ENCODE measurements at places on chromosomes 13 and 19.

- DNase-seq = no peak
These were observed 15.1 kb downstream of the ZNF175 start for GRCh38 chr19:51586103-51586728.

DNA sequence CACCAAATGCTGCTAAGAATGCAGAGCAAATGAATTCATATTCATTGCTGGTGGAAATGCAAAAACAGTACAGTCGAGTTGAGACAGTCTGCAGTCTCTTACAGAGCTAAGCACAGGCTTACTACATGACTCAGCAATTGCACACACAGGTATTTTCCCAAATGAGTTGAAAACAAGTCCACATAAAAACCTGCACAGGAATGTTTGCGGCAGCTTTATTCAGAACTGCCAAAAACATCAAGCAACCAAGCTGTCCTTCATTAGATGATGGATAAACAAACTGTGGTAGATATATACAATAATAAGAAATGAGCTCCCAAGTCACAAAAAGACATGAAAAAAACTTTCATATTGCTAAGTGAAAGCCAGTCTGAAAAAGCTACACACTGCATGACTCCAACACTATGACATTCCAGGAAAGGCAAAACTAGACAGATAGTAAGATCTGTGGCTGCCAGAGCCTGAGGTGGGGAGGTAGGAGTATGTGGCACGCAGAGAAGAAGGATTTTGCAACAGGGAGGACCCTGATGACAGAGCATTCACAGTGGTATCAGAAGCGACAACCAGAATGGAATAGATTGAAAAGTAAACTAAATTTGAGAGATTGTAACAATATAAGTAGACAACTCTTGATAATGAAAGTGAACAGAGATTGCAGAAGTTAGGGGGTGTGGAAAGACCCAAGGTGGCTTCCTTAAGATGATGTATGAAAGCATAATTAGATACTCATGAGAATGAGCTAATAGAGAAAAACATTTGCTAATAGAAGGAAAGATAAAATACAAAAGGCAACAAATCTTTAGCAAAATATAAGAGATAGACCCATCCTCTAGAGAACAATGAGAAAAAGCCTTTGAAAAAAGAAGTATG, 52.7 kb downstream of the TSC22D1 start:
- DNase-seq = no peak

DNA sequence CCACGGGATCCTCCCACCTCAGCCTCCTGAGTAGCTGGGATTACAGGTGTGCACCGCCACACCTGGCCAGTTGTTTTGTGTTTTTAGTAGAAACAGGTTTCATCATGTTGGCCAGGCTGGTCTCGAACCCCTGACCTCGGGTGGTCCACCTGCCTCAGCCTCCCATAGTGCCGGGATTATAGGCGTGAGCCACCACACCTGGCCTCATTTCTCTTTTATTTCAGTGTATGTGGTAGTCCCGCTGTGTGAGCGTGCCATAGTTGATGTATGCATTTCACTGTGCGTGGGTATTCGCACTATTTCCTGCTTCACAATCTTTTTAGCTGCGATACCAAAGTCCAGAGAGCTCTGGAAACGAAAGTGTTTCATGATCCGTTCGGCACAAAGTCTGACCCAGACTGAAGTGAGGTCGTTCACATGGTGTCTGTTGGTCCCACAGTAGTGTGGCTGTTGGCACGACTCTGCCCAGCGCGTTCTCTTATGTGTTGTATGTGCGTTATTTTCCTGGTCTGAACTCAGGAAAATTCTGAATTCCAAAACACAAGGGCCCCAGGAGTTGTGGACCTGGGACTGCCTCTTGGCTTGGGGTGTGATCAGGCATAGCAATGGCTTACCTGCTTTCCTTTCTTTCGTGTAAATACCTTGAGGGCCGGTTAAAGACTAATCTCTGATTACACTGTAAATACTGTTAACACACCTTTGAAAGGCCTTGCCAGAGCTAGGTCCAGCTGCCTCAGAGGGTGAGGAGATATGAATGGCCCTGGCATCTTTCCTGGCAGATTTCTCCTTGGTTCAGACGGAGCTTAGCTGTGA, 8.6 kb downstream of the EPN1 start:
- DNase-seq = no peak

DNA sequence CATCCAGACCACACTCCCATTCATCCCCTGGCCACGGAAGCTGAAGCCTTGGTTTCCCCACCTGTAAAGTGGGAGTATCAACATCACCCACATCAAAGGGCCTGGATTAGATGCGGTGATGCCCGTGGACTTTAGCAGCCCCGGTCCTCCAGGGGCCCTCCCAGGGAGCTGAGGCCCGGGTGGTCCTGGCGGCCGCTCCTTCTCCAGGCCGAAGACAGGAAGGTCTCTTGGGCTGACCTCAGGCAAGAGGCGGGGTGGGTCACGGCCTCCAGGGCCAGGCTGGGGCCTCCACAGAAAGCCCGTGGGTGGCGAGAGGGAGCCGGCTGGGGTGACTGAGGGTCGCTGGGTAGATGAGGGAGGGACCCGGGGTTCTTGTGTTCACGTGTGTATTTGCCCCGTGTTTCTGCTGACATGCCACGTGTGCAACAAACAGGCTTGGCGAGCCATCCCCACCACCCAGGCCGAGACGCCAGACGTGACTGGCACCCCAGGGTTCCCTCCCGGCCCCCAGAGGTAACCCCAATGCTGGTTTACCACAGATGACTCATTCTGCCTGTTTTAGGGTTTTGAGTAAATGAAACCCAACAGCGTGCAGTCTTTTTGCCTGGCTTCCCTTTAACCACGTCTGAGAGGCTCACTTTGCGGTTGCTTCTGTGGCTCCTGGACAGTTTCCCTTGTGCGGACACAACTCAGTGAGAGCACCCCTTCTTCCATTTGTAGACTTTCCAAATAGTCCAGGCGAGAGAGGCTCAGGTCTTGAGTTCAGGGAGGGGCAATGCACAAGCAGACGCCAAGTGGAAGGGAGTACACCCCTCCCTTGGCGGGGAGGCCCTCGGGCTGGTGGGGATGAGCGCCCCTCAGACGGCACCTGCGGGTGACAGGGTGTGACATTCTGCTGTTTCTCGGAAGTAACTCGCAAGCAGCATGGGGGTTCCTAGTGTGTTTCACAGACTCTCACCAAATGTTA, 42.9 kb downstream of the C13orf46 start:
- DNase-seq = no peak
